ENCODE measurements at places on chromosomes 4 and X.

DNA sequence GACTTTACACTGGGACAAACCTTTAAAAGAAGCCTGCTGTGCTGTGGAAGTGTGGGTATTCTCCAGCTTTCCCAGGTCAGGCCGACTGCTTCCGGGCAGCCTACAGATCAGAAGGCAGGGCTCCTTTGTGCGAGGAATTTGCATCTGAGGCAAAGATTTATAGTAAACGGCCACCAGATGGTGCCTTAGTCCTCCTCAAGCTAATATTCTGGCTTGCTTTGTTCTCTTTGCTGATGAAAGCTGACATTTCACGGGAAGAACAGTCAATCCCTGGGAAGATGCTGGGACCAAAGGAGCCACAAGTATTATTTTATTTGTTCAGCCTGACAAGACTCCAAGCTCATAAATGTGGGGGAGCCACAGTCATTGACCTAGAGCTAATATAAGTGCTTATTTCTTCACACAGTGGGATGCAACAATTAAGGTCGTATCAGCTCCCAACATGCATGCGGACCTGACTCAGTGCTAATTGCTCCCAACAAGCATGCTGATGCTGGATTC is 120.7 kb upstream of the TRIM2 start:
- peak; percentile 69 for DNase-seq

DNA sequence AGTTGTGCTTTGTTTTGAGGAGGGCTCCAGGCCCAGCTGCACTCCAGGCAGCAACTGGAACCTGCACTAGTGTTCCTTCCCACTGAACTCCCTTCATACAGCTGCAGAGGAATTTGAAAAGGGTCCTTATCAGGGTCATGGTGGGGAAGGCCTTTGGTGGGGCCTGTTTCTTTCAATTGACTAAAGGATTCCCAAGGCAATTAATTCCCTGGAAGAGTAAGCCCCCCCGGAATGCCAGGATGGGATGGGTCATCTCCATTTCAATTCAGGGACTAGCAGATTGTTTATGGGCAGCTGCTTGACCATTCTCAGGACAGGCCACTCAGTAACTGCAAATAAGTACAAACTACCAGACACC is 45.3 kb downstream of the TSC22D3 start:
- no peak for DNase-seq

GRCh38 chr4:94407846-94408245 is 43.9 kb upstream of the PDLIM5 start:
- no peak for DNase-seq

GRCh38 chr4:25123236-25123635 is 37.0 kb downstream of the SEPSECS start:
- no peak for DNase-seq

DNA sequence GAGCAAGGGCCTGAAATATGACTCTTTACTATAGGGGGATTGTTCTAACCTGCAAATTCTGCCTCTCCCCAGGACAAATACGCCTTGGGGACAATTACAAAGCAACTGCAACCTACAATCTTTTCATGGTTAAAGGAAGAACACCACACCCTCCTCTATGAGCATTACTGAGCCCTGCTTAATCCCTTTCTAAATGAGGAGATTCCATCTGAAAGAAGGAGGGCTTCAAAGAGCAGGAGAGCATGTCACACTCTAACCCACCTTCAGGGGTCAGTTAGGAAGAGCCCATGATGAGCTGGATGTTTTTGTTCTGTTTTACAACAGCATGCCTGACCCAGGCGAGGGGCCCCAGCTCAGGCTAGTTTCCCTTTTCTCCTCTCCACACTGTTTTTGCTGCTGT is 134.0 kb upstream of the ANXA3 start:
- DNase-seq = no peak

DNA sequence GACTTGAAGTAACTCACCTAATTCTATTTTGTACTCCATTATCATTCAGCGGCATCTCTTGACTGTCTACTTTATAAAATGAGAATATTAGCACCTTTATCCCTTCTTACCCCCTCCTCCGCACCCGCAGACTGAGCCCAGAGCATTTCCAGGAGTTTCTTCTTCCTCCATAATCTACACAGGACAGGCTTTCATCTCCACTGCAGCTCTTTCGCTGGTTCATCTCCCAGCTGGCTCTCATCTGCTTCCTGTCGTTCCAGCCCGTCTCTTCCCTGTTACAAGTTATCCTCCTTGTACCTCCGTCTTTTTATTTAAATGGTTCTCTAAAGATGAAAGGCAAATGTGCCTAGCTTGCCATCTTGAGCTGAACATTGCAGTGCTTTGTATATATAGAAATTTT is 39.8 kb downstream of the GALNT7 start:
- DNase-seq = no peak

DNA sequence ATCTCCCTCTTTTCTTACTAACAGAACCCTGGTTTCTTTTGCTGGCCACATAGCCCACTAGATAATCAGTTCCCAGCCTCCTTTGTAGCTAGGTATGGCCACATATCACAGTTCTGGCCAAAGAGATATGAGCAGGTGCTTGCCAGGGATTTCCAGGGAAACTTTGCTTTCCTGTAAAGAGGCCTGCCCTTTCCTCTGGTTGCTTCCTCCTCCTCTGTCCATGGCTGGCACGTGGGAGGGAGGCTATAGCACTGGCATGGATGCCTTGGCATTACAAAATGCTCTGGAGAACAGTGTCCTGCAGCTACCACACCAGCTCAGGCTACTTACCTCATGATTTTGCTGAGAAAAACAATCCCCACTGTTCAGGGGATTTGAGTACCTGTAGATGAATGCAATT is 27.5 kb downstream of the RAB33B start:
- no peak for DNase-seq

DNA sequence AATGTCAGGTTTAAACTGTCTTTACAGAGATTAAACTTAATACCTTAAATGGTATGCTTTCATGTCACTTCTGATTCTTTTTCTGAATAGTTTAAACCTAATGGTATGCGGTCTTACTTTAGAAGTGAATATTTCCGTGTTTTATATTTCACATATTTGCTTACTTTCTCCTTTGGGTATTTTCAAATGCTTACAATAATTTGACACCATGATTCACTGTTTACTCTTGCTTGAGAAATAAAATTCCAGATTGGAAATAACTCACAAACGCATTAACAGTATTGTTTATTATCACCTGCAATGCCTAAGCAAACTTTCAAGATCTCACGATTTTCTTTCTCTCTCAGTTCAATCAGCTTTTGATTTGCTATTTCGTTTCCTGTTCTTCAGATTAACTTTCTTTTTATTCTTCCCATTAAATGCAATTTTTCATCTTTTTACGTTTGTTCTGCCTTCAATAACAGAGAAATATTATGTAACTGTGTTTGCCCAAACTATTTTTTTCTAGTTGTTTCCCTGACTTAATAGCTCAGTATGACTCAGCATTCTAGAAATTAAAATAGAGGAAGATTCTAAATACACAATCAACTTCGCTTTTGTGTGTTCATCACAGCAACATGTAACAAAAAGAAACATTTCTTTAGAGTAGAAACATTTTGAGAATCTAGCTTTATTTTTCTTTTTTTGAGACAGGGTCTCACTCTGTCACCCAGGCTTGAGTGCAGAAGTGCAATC is 955.5 kb upstream of the PRKX start:
- no peak for DNase-seq

GRCh38 chrX:150871341-150871811 is 27.1 kb downstream of the CD99L2 start:
- DNase-seq = no peak

- DNase-seq = no peak
These were observed 5.1 kb downstream of the IL3RA start for GRCh38 chrX:1341545-1342184.

DNA sequence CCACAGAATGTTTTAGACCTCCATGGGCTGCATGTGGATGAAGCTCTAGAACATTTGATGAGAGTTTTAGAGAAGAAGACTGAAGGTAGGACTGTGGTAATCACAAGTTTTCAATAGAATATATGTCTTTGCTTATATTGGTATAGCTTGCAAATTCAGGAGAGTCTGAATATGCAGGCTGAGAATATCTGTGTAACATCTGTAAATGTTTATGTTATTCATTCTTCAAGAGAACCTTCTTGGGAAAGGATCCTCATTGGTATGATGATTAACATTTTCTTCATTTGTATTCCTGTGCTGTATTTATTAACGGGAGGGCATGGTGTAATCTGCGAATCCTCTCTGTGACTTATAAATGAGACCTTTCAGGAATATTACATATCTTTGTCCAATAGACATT is 52.1 kb upstream of the RHOH start:
- DNase-seq = no peak

- DNase-seq = no peak
These were observed 16.0 kb upstream of the LSM6 start for GRCh38 chr4:146159384-146160058.

GRCh38 chrX:79162076-79162475 is 17.6 kb downstream of the GPR174 start:
- no peak for DNase-seq

DNA sequence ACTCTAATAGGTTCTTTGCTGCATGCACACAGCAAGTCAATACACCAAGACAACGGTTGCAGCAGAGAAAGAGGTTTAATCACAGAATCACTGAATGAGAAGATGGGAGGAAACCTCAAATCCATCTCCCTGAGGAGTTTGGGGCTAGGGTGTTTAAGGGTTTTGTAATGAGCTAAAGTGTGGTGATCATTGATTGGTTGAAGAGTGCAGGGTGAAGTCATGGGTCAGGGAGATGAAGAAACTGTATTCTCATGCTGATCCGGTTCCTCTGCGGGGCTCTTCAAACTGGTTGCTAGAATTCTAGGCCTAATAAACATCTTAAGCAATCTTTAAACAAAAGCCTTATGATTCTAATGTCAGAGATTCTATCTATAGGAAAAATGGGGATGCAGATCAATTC is 432.5 kb upstream of the FAM47C start:
- DNase-seq = no peak

DNA sequence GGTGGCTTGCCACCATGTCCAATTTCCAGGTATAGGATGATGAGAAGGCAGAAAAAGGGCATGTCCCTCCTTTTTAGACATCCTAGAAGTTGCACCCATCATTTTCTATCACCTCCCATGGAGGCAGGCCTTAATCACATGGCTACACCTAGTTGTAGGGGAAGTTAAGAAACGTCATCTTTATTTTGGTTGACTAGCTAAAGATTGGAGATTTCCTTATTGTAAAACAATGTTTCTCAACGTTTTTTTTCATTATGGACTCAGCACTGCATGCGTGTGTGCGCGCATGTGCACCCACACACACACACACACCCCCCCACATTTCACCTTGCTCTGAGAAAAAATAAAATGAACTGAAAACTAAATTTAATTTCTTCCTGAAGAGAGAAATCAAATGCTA is 2.0 kb upstream of the CXCL9 start:
- DNase-seq = no peak

DNA sequence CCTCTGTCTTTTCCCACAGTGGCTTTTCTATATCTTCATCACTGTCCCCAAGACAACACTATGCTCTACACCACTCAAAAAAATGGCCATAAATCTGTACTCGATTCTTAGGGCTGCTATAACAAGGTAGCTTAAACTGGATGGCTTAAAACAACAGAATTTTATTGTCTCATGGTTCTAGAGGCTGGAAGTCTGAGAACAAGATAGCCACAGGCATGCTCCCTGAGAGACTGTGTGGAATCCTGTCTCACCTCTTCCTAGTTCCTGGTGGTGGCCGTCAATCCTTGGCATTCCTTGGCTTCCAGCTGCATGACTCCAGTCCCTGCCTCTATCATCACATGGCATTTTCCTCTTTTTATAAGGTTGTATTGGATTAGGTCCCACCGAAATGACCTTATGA is 70.7 kb upstream of the DCLK2 start:
- peak; percentile 13 for DNase-seq

DNA sequence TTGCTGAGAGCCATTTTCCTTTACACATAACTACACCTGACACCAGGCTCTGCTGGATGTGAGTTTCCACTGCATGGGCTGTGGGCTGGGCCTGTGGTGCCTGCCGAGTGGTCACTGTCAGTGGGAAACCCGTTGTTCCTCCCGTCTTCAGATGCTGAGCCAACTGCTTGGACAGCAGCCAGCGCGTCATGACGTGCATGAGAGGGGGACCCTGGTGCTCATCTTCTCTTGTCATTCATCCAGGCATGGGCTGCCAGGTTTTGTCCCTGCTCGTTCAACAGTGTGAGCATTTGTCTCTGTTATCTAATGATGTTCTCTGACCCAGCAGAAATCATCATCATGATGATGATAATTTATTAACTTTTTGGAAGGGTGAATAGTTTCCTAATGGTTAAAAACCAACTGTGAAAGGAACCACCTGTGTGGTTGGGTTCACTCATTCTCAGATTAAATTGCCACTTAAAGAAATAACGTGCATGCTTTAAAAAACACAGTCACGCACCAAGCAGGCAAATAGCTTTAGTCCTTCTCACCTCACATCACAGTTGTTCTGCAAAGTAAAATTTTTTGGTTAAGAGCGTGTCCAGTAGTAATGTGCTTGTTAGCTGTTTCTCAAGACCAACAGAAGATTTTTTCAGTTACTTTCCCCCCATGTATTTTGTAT is 19.9 kb upstream of the CLDN34 start:
- no peak for DNase-seq

DNA sequence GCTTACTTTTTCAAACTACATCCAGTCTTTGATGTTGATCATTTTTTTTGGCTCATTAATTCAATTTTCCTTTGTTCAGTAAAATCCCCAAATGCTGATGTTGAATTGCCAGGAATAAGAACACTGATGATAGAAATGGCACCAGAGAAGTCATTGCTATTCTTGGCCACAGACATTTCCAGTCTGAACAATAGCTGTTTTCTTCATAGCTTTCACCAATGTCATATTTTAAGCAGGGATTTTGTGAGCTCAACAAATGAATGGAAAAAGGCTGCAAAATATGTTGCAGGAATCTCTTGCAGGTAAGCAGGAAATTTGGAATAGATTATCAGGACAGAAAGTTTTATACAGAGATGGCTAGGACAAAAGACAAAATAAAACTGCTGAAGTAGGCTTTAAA is 40.5 kb upstream of the GLRB start:
- no peak for DNase-seq

GRCh38 chr4:76658231-76659102 is 223.4 kb downstream of the SHROOM3 start:
- no peak for DNase-seq

- no peak for DNase-seq
These were observed 160.3 kb upstream of the VEGFC start for GRCh38 chr4:176953021-176953420.

DNA sequence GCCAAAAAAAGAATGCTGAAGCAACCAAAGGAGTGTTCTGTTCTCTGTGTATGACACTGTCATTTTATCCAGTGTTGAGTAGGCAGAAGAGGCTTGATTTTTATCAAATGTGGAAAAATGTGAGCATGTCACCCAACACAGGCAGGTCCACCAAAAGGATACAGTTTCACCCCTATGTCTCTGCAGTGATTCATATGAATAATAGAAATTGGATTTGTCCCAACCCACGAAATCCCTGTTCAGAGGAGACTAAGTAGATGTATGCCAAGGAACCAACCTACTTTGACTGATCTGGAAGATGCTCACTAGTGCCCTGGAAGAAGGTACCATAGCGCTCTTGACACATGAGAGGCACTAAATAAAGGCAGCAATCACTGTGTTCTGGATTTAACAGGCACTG is 72.5 kb downstream of the FGF13 start:
- no peak for DNase-seq

GRCh38 chrX:100654261-100654660 is 10.3 kb downstream of the SRPX2 start:
- DNase-seq = no peak

- DNase-seq = no peak
These were observed 85.1 kb downstream of the CFAP299 start for GRCh38 chr4:80420638-80421037.

- no peak for DNase-seq
These were observed 74.9 kb downstream of the TMEM156 start for GRCh38 chr4:38957261-38957815.

- no peak for DNase-seq
These were observed 102.8 kb downstream of the FRMPD4 start for GRCh38 chrX:12241026-12241425.

Measured in HCT116 (cell line).